SJCRH30 (cell line): ENCODE measurements at places on chromosomes 5 and 9. TPM values are rescaled to one million over a fixed set of nuclear protein-coding genes. Genes with fewer than 3 reads are reported as not detected.

NRG2 gene
- total RNA-seq = 0.06 TPM in 1 of 2 replicates, not detected in the other

PCDHA3 gene
- 0.02 TPM in 1 of 2 replicates, not detected in the other for total RNA-seq

TTC16 gene
- not detected in 2 replicates for total RNA-seq

GABRA6 gene
- not detected in 2 replicates for total RNA-seq

SLC6A19 gene
- total RNA-seq = not detected in 2 replicates

COL15A1 gene
- total RNA-seq = 7.5 and 7.6 TPM in 2 replicates

SARDH gene
- total RNA-seq = 15.7 and 18.5 TPM in 2 replicates

CCL27 gene
- total RNA-seq = 0.76 TPM in 1 of 2 replicates, not detected in the other

SPAG8 gene
- total RNA-seq = 0.20 and 0.63 TPM in 2 replicates

ZNF658 gene
- 3.7 and 3.8 TPM in 2 replicates for total RNA-seq

KIF27 gene
- total RNA-seq = 2.0 and 3.9 TPM in 2 replicates

DIPK1B gene
- total RNA-seq = 5.0 and 6.1 TPM in 2 replicates

JAKMIP2 gene
- 83.8 and 88.6 TPM in 2 replicates for total RNA-seq

FCN2 gene
- not detected in 2 replicates for total RNA-seq

PELO gene
- total RNA-seq = 16.8 and 17.0 TPM in 2 replicates

CLTB gene
- total RNA-seq = 28.3 and 29.6 TPM in 2 replicates

ELOVL7 gene
- total RNA-seq = 0.77 and 1.9 TPM in 2 replicates

RFX3 gene
- total RNA-seq = 2.7 and 5.1 TPM in 2 replicates

NSMF gene
- total RNA-seq = 35.4 and 40.3 TPM in 2 replicates

SLC25A25 gene
- total RNA-seq = 24.1 and 29.3 TPM in 2 replicates

PLPPR1 gene
- 0.63 and 0.93 TPM in 2 replicates for total RNA-seq

KCNV2 gene
- not detected in 2 replicates for total RNA-seq

PCDHB3 gene
- total RNA-seq = 1.3 and 1.6 TPM in 2 replicates

ERGIC1 gene
- 77.4 and 83.4 TPM in 2 replicates for total RNA-seq

SPATA31A3 gene
- 0.04 TPM in 1 of 2 replicates, not detected in the other for total RNA-seq

N4BP3 gene
- 43.8 and 45.8 TPM in 2 replicates for total RNA-seq

KIF4B gene
- total RNA-seq = 0.02 and 0.03 TPM in 2 replicates

NUDT12 gene
- 11.1 and 12.0 TPM in 2 replicates for total RNA-seq

LCN9 gene
- not detected in 2 replicates for total RNA-seq

MCIDAS gene
- total RNA-seq = 0.71 and 0.83 TPM in 2 replicates

RLN1 gene
- not detected in 2 replicates for total RNA-seq

FOXD4L6 gene
- total RNA-seq = 0.18 TPM in 1 of 2 replicates, not detected in the other

DBH gene
- total RNA-seq = 2.2 and 2.5 TPM in 2 replicates
